Frontal cortex (tissue), 4 donors: ENCODE measurements at places on chromosomes 1 and 21.

- no peak for DNase-seq
Measured at GRCh38 chr21:17051054-17051453, 461.8 kb upstream of the CXADR start.

DNA sequence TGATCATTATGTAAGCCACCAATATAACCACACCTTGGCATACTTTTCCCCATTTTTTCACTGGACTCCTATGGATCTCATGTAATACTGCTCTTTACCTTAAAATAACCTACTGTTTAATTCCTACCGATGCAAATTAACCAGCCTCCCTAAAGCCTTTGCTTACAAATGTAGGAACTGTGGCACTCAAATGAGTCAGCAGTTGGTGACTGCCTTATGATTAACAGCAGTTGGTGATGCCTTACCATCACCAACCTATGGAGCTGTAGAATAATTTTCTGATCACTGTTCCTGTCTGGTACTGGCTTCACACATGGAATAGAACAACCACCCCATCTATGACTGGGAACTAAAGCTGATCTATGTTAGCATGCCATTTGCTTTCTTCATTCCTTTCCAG lies 7.8 kb upstream of the NUDT17 start:
- no peak for DNase-seq

- no peak for DNase-seq
Measured at GRCh38 chr1:44012404-44012803, 18.9 kb downstream of the SLC6A9 start.

DNA sequence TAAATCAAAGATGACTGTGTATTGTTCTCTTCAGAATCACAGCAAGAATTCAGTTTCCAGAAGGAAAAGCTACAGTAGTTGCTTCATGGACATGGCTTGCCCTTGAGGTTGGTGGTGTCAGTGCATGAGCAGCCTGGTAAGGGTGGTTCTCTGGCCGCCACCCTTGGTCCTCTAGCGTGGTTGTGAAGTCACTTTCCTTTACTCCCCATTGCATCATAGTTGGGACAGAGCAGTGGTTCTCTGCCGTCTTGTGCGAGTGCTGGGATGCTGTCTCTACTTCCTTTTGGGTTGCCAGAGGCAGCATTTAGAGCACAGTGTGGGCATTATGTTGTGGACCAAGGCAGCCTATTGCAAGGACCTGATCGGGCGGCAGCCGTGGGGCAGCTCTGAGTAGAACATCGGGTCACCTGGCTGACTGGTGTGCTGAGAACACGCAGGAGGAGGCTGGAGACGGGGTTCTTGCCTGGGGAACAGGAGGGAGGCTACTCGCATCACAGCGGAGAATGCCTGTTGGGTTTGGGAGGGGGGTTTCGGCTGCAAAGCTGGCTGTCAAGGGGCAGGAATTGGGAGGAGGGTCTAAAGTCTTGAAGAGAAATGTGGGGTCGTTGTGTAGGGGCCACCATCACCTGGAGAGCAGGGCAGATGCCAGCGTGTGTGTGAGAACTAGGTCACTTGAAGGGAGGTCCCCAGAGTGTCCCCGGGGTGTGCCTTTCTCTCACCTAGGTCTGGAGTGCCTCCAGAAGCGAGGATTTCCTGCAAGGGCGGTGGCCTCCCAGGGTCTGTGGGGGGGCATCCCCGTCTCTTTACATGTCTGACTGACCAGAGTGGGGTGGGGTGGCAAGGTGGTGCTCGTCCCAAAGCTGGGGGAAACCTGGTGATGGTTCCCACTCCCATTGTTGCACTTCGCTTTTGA lies 6.3 kb downstream of the ARF1 start:
- DNase-seq = no peak

- no peak for DNase-seq
Measured at GRCh38 chr1:115133440-115133839, 44.1 kb upstream of the TSPAN2 start.

GRCh38 chr1:40743860-40744259 lies 39.7 kb upstream of the KCNQ4 start:
- DNase-seq = no peak

- no peak for DNase-seq
Measured at GRCh38 chr1:8394456-8395321, 76.8 kb downstream of the SLC45A1 start.

DNA sequence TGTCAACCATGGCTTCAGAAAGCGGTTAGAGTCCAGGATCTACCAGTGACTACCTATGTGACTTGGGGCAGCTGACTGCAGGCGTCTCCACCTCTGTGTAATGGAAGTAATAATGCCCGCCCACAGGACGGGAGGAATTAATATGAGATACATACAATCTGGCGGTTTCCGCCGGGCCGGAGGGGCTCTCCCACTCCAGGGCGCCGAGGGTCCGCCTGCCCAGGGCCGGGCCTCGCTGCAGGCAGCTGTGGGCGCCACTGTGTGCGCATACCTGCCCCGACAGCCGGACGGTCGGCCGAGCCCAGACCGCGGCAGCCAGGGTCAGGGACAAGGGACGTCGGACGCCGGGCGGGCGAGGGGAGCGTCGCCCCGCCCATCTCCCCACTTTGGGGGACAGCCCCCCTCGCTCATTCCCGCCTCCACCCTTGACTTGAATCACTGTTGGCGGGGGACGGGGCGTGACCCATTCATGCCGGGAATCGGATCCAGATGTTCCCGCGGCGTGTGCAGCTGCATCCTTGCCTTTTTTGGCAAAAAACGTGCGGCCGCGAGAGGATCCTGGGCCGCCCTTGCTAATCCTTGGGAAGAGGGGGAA lies 6.0 kb upstream of the SF3A3 start:
- no peak for DNase-seq

GRCh38 chr1:178953538-178954324 lies 72.0 kb upstream of the FAM20B start:
- no peak for DNase-seq

GRCh38 chr1:64828829-64829228 lies 84.0 kb downstream of the RAVER2 start:
- DNase-seq = no peak

GRCh38 chr1:228225740-228226139 lies 17.9 kb downstream of the OBSCN start:
- DNase-seq = no peak

GRCh38 chr1:12167493-12168429 lies 970 bp downstream of the TNFRSF1B start:
- DNase-seq = no peak

- DNase-seq = no peak
Measured at GRCh38 chr1:21663951-21664805, 5.0 kb downstream of the RAP1GAP start.

DNA sequence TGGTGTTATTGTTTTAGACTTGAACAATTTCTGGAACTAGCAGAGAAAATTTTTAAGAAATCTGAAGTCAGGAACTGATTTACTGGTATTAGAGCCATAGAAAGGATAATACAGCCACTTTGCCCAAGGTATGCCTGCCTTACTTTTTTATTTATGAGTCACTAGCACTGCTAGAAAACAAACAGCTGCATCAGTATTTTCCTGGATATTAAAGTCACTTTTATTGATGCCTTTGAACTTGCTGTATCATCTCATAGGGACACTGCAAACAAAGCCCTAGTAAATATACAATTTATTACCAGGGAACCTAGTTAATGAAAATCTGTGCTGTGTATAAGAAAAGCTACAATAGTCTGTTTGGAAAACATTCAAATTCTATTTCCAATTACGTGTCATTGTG lies 490.8 kb upstream of the TMPRSS15 start:
- DNase-seq = no peak

DNA sequence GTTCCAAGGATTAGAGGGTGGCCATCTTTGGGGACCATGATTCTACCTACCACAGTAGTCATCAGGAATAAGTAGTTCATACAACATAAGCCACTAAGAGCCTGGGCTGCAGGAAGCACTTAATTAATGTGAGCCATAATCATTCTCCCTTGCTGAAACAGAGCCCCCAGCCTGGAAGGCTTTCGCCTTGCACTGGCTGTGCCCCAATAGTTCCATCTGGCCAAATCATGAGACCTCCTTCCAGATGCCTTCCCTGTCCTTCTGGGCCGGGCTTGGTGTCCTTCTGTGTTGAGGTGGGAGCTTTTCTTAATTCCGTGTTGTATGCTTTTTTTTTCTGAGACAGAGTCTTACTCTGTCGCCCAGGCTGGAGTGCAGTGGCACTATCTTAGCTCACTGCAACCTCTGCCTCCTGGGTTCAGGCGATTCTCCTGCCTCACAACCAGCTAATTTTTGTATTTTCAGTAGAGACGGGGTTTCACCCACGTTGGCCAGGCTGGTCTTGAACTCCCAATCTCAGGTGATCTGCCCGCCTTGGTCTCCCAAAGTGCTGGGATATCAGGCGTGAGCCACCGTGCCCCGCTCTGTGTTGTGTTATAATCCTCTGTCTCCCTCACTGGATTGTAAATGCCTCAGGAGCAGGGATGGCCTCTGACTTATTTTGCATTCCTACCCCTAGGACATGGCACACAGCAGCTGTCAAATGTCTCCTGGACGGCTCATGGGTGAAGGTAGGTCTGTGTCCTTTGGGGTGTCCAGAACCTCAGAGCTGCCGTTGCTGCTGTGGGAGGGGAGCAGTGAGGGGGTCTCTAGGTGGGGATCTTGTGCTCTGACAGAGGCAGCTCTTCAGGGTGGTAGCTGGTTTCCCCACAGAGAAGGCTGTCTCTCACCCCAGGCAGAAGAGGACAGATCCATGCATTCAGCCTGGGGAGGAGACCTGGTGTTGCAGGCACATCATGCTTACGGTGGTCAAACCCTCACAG lies 10.1 kb downstream of the GNG4 start:
- DNase-seq = no peak

GRCh38 chr1:161074676-161075368 lies 5.1 kb upstream of the ARHGAP30 start:
- DNase-seq = no peak

DNA sequence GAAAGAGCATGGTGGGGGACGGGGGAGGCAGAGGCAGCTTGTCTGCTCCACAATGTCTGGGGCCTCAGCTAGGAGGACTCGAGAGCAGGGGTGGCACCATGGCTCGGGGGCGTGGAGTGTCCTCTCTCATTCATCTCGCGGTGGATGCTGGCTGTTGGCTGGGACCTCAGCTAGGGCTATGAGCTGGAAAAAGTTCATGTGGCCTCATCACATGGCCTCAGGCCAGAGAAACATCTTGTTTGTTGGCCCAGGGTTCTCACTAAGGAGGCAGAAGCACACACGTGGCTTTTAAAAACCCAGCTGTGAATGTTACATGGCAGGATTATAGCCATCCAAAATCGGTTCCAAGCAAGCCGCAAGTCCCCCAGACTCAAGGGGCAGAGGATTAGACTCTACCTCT lies 6.2 kb upstream of the CENPS start:
- DNase-seq = no peak

DNA sequence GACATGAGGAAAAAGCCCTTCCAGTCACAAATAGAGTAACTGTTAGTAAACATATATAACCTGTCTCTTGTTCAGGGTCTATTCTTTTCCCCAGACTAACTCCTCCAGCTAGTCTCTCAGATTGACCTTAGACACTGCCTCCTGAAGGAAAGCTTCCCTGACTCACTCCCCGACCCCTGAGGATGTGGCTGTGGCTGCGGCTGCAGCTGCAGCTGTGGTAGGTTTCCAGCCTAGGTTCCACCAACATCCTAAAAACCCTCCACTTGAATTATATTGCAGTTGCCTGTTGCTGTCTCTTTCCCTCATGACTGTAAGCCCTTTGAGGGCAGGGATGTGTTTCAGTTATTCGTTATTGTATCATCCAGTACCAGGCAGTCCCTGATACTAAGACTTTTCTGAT lies 132.9 kb upstream of the C1orf21 start:
- DNase-seq = no peak

- DNase-seq = no peak
Measured at GRCh38 chr1:3430406-3430805, 24.1 kb upstream of the ARHGEF16 start.
